ENCODE measurements at places on chromosomes 1 and 21.

- DNase-seq, result no peak
These were observed 43.0 kb downstream of the SUSD4 start for GRCh38 chr1:223320959-223321358.

GRCh38 chr1:6495041-6495441 lies 3.6 kb upstream of the PLEKHG5 start:
- no peak for DNase-seq

GRCh38 chr1:1677718-1678580 lies 14.6 kb downstream of the SLC35E2B start:
- DNase-seq, result no peak

GRCh38 chr1:154295408-154296235 lies 23.2 kb downstream of the HAX1 start:
- DNase-seq, result no peak

DNA sequence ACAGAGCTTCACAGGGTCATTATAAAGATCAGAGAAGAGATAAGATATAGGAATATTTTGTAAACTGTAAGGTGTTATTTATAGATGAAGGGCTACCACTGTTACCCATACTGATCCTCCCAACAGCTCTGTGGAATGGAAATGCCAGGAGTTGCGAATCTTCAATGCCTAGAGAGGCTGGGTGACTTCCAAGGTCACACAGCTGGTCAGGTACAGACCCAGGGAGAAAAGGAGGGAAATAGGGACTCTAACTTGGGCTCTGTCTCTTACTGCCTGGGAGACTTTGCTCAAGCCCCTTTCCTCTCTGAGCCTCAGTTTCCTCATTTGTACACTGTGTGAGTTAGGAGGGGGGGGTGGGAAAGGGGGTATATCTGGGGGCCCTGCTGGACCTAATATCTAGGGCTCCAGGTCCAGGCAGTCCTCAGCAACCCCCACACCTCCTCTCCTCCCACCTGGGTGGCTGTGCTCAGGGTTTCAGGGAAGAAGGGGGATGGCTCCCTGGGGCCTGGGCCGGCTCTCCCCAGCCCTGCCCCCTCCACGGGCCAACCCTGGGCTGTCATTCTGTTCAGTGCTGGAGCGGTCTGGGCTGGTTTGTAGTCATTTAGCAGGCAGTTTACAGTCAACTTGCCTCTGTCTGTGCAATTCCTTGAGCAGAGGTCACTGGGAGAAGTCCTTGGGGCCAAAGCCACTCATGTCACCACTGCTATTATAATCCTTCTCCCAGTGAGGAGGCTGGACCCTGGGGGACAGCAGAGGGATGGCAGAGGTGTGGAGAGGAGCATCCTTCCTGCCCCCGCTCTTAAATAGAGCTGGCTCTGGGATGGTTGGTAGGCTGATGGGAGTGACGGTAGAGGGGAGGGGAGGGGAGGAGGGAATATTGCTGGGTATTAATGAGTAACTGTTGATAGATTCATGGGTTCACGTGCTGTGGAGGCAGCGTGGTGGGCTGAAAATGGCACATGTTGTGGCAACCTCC lies 1.7 kb downstream of the BSND start:
- no peak for DNase-seq
